RPMI8226 (cell line): ENCODE measurements at places on chromosomes 5 and 9.

DNA sequence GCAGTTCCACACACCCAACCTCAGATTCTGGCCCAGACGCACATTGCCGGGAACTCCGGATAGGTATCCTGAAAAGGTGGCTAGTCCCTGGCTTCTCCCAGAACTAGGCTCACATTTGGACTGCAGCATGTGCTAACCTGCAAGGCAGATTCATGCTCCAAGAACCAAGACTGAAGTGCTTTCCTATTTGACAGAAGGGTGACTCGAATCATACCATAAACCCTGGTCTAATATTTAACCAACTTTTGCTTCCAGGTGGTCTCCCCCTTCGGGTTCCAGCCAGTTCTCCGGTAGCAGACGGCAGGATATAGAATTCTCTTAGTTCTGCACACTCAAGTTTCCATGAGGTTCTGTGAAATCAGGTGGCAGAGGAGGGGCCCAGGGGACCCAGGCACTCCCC lies 7.6 kb downstream of the PTGES start:
- DNase-seq = no peak

DNA sequence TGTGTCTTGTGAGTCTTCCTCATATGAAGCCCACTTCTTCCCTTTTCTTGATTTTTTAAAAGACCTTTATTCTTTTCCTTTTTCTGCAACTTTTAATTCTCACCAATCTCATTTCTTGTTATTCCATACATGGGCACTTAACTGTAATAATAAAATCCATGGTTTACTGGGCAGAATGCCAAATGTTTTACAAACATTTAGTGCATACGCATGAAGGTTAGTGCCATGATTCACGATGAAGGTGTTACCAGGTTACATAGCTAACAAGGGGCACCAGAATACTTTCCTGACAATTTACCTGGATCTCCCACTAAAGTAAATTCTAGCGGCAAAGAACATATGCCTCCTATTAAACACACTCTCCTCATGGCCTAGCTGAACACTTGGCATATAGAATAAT lies 28.5 kb downstream of the MAN2A1 start:
- DNase-seq = no peak

GRCh38 chr9:85009251-85009650 lies 339.7 kb downstream of the NTRK2 start:
- no peak for DNase-seq

DNA sequence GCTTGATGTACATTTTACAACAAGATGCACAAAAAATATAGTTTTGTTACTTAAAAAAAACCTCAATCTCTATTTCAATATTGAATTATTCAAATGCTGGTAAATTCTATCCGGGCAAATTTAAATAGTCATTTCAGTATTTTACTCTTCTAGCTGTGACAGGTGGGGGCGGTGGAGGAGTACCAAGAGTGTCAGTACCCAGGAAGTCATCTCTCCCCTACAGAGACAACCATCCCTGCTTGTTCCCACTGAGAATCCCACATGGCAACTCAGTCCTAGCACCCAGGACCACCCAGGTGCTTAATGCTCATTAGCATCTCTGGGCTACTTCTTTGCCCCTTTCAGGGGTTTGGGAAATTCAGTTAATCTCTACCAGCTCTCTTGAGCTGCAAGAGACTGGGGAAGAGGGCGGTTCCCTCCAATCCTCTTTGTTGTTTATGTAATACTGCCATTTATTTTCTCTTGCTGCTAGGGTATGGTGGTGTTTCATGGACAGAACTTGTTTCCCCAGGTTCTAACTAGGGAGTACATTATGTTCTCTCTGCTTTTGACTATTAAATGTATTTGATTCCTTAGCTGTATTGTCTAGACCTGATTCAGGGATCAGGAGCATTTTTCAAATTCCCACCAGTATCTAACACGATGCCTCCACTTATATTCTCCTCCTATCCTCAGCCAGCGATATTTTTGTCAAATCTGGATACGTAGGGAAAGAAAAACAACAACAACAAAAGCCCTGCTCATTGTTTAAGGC lies 122.5 kb downstream of the CDH18 start:
- no peak for DNase-seq

- peak; percentile 15 for DNase-seq
These were observed 44.5 kb upstream of the NR5A1 start for GRCh38 chr9:124551472-124552272.

GRCh38 chr5:171986772-171987171 lies 19.7 kb downstream of the FBXW11 start:
- no peak for DNase-seq

- no peak for DNase-seq
These were observed 170.6 kb downstream of the SEMA6A start for GRCh38 chr5:116404016-116404415.

- no peak for DNase-seq
These were observed 52.8 kb downstream of the RICTOR start for GRCh38 chr5:39021413-39021812.
